Cortex of kidney (tissue), 1 donor: ENCODE measurements at places on chromosomes 3 and 15.

DNA sequence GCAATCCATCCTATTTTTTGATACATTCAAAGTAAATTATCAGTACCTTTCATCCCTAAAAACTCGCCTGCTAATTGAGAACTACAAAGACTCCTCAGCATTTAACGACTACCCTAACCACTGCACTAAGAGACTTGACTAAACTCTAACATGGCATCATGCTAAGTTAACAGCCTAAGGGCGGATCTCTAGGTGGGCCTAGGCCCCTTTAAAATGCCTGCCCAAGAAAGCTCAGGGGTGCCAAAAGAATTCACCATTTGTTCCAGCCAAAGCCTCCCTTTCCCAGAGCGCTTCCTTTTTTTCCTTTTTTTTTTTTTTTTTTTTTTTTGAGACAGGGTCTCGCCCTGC lies 568 bp upstream of the NEK4 start:
- no peak for DNase-seq

- DNase-seq = no peak
Measured at GRCh38 chr15:40554161-40554525, 10.7 kb downstream of the CCDC32 start.

- DNase-seq = no peak
Measured at GRCh38 chr15:31328428-31328968, 1.9 kb downstream of the KLF13 start.

GRCh38 chr3:14911651-14912050 lies 35.7 kb upstream of the NR2C2 start:
- DNase-seq = no peak

DNA sequence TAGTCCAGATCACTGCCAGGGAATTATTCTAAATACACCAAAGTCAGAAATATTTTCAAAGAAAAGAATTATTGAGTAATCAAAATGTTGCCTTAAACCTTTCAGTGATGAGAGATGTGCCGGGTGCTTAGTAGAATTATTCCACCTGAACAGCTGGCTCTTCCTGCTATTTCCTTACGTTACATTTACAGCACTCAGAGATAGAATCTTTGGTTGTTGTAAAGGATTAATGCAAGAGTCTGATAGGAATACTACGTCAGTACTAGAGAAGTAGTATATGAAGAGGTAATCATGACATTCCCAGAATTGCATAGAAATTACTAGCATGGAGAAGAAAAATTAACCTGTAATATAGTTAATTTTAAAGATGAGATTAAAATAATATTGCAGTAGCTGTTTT lies 50.9 kb upstream of the ZDHHC23 start:
- no peak for DNase-seq

DNA sequence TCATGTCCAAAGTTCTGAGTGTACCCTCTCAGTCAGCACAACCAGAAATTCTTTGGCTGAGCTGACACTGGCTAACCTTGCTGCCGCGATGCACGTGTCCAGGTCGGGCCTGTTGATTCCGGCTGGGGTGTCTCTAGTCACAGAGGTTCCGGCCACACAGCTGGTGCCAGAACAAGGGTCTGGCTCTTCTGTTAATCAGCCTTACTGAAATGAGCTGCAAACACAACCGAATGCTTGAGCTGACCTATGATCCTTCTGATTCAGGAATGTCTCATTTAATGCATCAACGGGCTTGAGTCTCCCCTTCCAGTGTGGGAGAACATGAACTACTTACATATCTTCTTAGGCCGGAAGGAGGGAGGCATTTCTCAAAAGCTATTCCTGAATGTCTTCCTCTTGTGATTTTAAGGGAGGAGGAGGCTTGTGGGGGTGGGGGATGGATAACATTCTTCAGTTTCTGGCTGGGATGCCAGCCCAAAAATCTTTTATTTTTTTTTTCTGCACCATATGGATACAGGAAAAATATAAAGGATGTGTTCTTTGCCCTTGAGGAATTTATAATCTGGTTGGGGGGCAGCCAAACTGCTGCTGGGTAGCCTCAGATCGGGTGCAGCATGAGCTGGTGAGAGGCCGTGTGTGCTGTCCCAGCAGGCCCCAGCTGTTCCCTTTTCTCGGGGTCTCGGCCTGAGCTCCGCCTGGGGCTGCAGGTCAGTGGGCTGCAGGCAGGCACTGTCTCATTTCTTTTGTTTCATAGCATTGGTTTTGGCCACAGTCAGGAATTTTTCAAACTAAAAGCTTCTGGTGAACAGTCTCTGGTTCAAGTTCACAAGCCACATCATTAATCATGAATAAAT lies 319.1 kb upstream of the TBL1XR1 start:
- no peak for DNase-seq

DNA sequence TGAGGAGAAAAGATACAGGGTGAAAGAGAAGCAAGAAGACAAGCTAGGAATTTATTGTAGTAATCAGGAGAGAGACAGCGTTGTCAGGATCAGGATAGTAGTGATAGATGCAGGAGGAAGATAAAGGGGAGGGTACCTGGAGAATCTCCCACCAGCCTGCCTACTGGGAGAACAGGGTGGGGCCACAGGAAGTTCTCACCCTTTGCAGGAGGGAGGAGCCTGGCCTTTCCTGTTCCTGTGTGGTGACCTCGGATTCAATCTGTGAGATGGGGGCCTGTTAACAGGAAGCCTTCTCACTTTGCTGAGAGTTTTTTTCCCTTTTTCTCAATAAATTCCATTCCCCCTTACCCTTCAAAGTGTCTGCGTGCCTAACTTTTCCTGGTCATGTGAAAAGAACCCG lies 37.6 kb downstream of the GMPS start:
- no peak for DNase-seq

DNA sequence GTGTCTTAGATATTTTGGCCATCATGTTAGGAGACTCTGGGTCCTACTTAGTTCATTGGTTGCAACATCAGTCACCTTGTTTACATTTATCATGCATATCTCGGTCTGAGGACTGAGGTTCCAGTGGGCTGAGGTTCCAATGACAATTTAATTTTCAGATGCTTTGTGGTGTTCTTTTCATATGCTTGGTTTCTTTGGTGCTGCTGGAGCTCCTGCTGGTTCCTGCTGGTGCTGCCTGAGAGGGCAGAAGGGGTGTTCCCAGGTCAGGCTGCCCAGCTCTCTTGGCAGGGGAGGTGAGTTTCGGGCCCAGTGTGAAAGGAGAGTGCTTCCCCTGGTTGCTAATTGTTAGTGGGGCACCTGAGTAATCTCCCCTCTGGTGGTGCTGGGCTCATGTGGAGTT lies 6.9 kb upstream of the KLHL40 start:
- DNase-seq = no peak

DNA sequence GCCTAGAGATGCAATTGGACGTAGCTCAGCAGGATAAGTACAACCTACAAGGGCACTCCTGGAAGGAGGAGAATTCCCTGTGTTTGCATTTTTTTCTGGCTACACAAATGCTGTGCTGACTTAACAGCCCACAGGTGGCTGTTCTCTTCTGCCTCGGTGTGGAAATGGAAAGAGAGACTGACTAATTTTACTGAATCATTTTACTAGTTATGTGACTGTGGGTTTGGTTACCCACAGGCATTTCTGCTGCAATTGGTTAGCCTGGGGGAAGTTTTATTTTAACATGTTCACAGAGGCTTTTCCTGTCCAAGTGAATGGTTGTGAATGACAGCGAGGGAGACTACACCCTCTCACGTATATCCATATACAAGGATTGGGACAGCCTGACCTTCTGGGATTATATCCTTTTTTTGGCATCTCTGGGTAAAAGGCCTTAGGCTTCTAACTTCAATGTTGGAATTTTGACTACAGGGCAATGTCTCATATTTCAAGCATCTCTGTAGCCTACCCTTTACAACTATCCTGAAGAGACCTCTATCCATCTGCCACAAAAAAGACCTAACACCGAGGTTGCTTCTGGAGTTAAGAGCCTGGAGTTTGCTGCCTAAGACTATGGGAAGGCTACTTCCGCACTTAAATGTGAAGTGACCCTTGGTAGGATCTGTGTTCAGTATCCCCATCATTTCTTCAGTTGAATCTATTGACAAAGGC lies 67.2 kb upstream of the TP63 start:
- DNase-seq = no peak

DNA sequence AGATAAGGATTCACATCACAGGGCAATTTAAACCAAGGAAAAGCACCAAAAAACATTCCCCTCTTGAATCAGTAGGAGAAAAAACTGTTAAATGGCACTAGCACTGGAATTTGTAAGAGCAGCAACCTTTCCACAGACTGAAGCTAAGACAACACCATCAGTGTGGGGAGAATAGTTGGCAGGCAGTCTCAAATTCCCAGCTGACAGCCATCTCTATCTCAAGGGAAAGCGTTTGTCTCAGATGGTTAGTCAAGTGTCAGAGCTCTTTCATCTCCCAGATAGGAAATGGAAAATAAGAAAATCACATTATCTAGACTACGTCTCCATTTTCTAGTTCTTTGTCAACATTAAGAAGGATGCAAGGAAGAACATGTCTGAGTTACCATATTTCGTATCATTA lies 228.7 kb downstream of the WDR72 start:
- DNase-seq = no peak

DNA sequence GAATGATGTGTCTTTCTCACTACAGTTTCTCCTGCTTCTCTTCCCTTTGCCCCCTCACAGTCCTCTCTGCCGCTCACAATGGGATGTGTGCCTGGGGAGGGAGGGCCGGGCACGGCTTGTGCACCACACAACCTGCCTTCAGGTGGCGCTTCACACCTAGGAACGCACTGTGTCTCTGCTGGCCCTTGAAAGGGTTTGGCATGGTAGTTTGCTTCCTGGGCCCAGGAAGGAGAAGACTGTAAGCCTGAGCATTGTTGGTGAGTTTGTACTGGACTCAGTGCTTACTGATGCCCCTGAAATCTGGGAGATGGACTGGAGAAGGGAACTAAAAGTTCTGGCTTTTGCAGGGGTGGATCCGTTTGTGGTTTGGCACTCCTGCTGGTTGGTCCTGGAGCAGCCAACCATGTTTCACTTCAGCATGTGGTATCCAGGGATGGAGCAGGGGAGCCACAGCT lies 9.2 kb downstream of the ALPK3 start:
- no peak for DNase-seq

DNA sequence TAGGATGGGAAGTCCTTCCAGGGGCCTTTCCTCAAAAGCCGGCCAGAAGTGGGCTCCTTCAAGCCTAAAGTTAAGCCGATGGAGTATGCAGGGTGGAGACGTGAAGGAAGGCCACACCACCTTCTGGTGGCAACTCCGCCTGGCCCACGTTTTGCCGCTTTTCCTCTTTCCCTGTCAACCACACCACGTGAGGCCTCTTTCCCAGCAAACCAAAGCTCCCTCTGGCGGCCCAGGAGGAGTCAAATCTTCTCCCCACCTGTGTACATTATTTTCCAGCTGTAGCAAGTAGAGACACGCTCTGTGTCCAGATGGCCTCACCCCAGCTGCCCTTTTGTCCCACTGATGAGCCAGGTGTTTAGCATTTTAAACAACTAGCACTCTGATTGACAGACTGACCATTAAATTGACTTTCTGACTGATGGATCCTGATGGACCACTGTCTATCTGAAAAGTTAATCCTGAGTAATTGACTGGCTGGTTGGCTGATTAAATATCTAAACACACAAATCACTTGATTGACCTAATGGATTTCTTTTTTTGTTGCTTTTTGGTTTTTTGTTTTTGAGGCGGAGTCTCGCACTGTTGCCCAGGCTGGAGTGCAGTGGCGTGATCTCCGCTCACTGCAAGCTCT lies 59.6 kb upstream of the ZBTB38 start:
- DNase-seq = no peak

- no peak for DNase-seq
Measured at GRCh38 chr15:83422081-83422480, 25.1 kb upstream of the SH3GL3 start.

DNA sequence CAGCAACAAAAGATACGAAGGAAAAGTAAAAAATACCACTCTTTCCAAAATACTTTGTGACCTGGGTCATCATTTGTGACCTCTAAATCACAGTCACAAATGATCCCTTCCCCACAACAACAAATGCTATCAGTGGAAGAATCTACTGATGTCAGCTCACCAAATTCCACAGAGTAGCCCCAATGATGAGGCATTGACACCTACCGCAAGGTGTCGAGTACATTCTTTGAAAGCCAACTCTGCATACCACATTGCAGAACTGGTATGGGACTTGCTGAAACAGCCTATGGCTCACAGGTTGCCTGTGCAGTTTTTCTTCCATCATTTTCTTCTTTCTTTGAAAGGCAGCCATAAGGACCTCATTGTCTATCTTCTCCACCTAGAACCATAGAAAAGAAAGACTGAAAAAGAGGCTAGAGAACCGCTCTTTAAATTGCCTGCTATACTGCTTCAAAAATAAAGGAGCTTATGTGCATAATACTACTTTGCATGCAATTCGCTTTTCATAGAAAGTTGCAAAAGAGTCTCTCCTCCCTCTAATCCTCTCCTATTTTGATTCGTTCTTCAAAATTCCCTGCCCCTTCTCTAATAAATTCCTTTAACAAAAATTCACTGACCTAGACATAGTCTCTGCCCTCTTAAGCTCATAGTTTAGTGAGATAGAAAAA lies 21.4 kb upstream of the KPNA1 start:
- no peak for DNase-seq

- no peak for DNase-seq
Measured at GRCh38 chr15:40336744-40337122, 4.0 kb downstream of the CCDC9B start.
